Tibial nerve (tissue), 4 donors: ENCODE measurements at places on chromosomes 1 and 21. TPM values are rescaled to one million over a fixed set of nuclear protein-coding genes. Genes with fewer than 3 reads are reported as not detected.

Gene RNU1-3
- under 0.01 TPM for total RNA-seq

Gene RAB3B
- 0.39 TPM for total RNA-seq

Gene CFAP126
- total RNA-seq, result not detected

Gene THAP3
- total RNA-seq, result 37.3 TPM

Gene KRTAP20-4
- total RNA-seq, result not detected

Gene GRIK3
- 26.2 TPM for total RNA-seq

Gene VSIG8
- total RNA-seq, result not detected

Gene TNFRSF25
- 32.3 TPM for total RNA-seq

Gene TNNT2
- total RNA-seq, result 82.7 TPM

Gene QSOX1
- 55.5 TPM for total RNA-seq

Gene ACKR1
- total RNA-seq, result 227 TPM

Gene ACTL8
- not detected for total RNA-seq

Gene C1orf167
- 13.8 TPM for total RNA-seq

Gene OLIG1
- total RNA-seq, result not detected
